ENCODE measurements at places on chromosomes 11 and 22.

DNA sequence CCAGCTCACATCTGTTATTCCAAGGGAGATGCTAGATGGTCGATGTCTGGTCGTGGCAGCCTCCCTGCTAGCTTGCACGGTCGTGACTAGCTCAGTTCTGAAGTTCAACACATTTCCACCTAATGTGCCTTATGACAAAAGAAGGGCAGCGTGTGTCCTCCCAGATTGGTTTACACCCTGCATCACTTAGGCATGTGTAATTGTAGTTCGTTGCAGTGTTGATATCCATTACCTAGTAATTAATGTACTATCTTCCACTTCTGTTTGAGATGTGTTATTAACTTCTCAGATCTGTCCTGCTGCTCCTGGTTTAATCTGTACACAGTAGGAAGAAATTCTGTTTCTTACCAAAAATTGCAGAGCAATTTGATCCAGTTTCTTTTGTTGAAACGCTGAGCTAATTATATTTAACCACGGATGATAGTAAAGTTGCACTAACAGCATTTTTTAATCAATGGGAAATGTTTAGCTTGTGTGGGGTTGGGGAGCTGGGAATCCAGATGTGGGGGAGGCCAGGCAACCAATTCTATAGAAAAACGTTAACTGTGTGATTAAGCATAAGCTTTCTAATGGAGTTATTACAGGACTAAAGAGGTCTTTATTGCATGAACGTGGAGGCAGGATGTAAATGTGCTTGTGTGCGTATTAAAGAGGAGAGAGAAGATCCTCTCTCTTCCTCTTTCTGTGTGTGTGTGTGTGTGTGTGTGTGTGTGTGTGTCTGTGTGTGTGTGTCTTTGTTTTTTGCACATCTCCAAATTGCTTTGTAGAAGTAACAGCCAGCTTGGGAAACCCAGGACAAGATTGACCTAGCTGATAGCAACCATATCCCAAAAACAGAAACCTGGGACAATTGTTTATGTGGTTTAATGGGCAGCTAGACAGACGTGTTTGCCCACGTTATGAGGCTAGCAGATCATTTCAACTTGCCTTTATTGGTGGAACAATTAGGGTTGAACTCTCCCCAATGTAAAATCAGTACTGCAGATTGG, 145.7 kb upstream of the TTC12 start:
- no peak for DNase-seq

- no peak for DNase-seq
These were observed 197.0 kb upstream of the SORL1-AS1 start for GRCh38 chr11:121649798-121650197.

DNA sequence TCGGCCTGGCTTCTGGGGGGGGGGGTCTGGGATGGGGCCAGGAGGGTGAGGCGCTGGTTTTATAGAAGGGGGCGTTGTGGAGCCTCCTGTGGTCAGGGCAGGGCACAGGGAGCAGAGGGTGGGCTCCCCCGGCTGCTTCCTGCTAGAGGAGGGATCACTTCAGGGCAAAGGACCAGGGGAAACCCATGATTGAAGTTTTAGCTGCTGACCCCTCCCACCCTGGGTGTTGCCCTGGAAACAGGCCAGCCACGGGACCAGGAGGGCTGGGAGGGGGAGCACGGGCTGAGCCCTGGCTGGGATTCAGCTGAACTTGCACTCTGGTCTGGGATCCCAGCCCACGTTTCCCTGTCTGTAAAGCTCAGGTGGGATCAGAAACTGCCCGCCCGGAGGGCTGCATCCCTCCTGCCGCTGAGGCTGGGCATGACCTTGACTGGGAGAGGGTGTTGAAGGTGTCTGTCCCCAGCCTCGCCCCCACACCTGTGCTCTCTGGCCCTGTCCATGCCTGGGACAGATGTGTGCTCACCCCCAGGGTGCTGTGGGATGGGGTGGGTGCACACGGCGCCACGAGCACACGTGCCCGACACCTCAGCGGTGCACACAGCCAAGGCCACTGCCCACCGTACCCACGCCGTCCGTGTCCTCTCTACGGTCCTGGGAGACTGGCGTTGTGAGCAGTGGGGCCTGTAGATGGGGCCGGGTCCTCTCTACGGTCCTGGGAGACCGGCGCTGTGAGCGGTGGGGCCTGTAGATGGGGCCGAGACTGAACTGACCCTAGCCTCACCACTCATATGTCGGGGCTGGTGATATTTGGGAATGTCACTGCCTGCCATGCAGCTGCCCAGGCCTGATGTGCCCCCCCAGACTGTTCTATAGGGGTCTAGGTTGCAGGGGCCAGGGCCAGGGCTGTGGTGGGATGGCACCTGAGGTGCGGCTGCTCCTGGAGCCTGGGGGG, 2.3 kb downstream of the TSPAN4 start:
- no peak for DNase-seq

DNA sequence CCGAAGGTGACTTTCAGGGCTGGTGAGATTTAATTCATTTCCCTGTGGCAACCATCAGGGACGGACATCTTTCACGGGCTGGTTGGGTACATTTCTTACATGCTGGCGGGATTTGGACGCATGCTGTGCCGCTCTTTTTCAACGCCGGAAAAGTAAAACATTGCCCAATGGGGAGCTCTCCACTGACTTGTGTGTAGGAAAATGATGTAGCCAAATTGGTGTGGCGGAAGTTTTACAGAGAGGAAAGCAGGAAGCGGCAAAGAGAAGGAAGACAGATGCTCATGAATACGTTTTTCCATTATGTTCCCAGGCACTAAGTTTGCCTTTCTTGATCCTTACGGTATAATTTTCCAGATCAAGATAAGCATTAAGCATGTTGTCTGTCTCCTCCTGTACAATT, 375.8 kb downstream of the NTM start:
- no peak for DNase-seq

- no peak for DNase-seq
These were observed 21.1 kb downstream of the RFPL3 start for GRCh38 chr22:32378707-32379272.

DNA sequence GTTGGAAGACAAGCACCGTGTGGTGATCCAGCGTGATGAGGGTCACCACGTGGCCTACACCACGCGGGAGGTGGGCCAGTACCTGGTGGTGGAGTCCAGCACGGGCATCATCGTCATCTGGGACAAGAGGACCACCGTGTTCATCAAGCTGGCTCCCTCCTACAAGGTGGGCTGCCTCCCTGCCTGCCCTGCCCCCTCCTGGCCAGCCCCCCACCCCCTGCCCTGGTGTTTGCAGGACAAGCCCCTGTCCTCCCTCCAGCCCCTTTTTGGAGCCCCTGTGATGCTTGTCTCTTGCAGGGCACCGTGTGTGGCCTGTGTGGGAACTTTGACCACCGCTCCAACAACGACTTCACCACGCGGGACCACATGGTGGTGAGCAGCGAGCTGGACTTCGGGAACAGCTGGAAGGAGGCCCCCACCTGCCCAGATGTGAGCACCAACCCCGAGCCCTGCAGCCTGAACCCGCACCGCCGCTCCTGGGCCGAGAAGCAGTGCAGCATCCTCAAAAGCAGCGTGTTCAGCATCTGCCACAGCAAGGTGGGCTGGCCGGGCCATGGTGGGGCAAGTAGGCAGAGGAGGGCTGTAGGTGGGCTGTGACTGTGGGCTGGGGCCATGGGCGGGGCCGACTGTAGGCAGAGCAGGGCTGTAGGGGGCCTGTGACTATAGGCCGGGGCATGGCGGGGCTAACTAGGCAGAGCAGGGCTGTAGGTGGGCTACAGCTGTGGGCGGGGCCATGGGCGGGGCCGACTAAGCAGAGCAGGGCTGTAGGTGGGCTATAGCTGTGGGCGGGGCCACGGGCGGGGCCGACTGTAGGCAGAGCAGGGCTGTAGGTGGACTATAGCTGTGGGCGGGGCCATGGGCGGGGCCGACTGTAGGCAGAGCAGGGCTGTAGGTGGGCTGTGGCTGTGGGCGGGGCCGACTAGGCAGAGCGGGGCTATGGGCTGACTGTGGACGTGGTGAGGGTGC, 13.6 kb downstream of the MUC2 start:
- no peak for DNase-seq

- DNase-seq, result no peak
These were observed 374.7 kb downstream of the DDX10 start for GRCh38 chr11:109039611-109040010.

DNA sequence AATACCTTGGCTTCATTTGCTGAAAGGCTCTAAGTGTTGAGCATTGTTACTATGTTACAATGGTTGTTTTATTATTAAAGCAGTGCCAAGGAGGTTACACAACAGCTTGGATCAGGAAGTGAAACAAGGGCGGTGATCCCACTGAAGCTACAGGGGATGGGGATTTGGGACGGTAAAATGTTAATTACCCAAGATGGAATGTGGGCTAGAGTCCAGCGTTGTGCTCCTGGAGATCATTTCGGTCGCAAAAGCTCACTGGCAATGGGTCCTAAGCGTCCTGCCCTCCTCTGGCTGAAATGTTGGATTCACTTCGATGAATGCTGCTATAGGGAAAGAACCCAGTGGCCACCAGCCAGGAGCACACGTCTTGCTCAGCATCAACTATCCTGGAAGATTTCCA, 48.3 kb downstream of the FAM83F start:
- DNase-seq, result no peak

- no peak for DNase-seq
These were observed 199.7 kb downstream of the C11orf91 start for GRCh38 chr11:33500861-33501479.

DNA sequence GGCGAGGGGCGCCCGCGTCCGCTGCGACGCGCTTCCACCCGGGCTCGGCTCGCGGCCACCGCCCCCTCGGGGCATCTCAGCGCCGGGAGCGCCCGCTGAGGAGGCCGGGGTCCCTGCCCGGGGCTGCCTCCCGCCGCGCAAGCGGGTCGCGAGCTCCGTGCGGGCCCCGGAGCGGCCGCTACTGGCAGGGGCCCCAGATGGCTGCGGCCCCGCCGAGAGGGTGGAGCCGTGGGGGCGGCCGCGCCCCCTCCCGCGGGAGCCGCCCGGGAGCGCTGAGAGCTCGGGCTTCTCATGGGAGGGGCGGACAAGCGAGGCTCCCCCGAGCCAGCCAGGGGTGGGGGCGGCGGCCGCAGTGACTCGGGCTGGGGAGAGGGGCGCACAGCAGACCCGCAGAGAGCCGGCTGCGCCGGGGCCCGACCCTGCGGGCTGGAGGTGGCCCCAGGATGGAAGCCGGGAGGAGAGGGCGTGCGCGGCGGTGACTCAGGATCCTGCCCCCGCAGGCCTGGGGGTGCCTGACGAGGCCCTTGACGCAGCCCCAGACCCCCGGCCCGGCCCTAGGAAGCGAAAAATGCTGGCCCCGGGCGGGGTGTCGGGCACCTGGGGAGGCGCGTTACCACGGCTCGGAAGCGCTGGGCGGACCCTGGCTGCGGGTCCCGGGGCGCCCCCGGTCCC, 603 bp upstream of the ZFTA start:
- no peak for DNase-seq

GRCh38 chr11:121534131-121535093, 81.6 kb upstream of the SORL1-AS1 start:
- no peak for DNase-seq

GRCh38 chr11:2135648-2136201, 3.5 kb downstream of the IGF2 start:
- no peak for DNase-seq

- DNase-seq, result no peak
These were observed 136.2 kb downstream of the OSBP2 start for GRCh38 chr22:30830907-30831306.

GRCh38 chr11:110728476-110728875, 16.2 kb upstream of the ARHGAP20 start:
- no peak for DNase-seq

GRCh38 chr22:37012956-37013355, 6.3 kb downstream of the TST start:
- no peak for DNase-seq

GRCh38 chr11:13717331-13717730, 48.9 kb downstream of the FAR1 start:
- DNase-seq, result no peak

- DNase-seq, result no peak
These were observed 118.8 kb upstream of the CADM1 start for GRCh38 chr11:115623021-115623451.

GRCh38 chr11:78386215-78386941, 31.2 kb downstream of the GAB2 start:
- DNase-seq, result no peak

DNA sequence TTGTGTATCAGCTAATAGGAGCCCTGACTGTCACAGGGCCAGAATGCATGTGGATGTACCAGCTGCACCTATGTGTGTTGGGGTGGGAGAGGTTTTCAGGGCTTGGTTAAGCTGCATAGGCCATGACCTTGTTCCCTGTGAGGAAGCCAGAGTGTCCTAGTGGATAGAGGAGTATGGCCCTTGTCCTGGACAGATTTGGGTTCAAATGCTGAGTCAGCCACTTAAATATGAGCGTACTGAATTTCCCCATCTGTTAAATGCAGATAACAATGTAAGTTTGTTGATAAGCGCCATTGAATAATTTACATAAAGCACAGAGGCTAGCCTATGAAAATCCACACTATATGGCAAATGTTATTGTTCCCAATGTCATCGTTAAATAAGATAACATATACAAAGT, 74.4 kb downstream of the PANX1 start:
- no peak for DNase-seq

- DNase-seq, result no peak
These were observed 367.6 kb downstream of the ETS1 start for GRCh38 chr11:128219731-128220120.

- no peak for DNase-seq
These were observed 87.0 kb downstream of the GRK3 start for GRCh38 chr22:25651332-25652085.

DNA sequence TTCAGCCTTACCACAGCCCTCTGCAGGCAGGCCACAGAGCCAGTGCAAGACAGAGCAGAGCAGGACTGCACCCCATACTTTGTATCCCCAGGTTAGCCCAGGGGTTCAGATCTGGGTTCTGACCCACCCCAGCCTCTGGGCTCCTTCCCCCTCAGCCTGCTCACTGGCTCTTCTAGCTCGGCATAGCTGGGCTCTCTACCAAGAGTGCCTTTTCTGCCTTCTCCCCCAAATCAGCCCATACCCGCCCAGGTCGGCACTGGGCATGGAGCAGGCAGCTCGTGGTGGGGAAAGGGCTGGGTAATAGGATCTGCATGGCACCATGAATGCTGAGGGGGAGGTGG, 8.3 kb downstream of the RELT start:
- DNase-seq, result no peak

- no peak for DNase-seq
These were observed 12.3 kb downstream of the IL17RA start for GRCh38 chr22:17097062-17097461.

DNA sequence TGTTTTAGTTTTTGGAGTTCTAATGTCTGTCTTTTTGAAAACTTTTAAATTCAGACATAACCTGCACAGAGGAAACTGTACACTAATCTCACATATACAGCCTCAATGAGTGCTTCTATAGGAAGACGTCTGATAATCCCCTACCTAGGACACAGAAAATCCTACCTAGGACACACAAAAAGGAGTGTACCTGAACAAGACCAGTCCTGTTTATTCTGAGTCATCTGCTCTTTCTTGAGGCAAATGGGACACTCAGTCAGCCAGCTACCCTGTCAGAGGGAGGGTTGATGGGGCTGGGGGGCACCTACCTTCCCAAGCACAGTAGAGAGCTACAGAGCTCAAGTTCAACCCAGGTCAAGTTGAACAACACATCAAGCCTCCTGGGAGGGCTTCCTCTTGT, 346.6 kb upstream of the NCAM1 start:
- DNase-seq, result no peak

Data from cortex of kidney (tissue), 1 donor.